ENCODE measurements at places on chromosomes 4 and X.

DNA sequence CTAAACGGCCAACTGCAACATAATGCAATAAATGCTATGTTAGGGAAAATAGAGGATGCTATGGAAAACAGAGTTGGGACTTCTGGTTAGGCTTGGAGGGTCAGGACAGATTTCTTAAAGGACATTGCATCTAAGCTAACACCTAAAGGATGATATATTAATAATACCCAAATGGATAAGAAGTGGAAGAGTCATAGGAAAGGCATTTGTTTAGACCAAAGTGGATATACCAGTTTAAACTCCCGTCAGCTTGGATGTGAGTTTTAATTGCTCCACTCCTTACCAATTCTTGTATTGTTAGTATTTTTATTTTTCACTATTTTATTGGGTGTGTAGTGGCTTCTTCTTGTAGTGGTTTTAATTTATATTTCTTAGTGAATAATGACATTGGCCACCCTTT, 93.9 kb downstream of the PTPN13 start:
- DNase-seq = no peak

DNA sequence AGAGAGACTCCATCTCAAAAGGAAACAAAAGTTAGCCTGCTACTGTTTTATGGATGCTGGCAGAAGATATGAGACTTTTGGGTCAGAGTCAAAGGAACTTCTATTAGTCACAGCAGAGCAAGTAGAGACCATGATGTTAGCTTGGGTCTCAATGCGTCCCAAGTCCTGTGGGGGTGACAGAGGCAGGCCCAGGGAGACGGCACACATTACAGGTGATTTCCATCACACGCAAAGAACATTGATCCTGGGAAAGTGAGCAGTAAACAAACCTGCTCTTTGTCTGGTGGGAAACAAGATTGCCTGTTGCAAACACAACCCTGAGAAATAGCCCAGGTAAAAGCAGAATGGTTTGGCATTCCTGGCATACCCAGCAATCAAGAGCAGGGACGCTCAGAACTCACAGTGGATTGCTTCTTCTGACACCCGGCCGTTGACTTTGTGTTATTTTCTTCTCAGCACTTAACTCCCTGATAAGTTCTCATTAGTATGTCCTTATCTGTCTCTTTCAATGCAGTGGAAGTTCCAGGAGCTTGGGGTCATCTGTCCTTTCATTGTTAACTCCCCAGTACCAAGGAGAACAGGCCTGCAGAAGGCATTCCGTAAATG, 51.2 kb upstream of the LGI2 start:
- DNase-seq = no peak

DNA sequence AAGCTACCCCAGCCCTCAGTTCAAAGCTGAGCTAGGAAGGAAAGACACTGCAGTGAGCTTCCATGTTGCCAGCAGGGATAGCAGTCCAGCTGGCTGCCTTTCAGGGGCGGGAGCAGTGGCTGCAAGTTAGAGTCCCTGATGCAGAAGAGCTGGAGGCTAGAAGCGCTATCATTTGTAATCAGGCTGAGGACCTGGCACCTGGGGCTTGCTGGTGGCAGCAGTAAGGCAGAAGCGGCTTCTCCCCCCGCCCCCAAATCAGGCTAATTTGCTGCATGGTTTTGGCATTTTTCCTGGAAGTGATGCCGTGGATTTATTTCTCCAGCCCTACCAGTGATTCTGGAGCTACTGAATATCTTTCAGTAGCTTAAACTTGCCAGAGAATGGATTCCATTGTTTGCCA, 203.3 kb downstream of the CLCN4 start:
- DNase-seq = no peak

DNA sequence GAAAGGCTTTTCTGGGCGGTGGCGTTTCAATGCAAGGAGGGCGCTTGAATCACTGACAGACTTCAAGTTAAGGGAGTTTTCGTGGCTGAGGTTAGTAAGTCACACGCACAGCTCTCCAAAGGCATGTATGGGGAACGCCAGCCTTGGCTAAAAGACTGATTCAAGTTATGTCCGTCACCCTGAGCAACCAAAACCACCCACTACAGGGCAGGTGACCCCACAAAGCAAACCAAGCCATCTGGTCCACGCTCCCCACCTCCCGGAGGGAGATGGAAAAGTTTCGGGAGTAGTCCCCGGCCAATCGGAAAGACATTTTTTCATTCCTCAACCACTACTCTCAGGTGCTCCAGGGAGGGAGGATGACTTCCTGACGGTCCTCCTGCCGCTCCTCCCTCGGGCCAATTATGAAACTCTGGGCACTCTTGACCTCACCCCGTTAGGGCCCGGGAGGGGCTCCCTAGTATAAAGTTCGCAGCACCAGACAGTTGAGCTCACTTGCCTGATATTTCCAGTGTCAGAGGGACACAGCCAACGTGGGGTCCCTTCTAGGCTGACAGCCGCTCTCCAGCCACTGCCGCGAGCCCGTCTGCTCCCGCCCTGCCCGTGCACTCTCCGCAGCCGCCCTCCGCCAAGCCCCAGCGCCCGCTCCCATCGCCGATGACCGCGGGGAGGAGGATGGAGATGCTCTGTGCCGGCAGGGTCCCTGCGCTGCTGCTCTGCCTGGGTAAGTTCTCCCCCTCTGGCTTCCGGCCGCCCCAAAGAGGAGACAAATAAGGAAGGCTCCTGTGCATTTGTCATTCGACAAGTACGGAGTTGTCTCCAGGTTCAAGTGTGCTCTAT, at the start of gene EREG:
Gene EREG (plus strand): TSS at position 494 of the 840 bp plus-strand sequence. CDS start 164 bp downstream, at position 658.
- DNase-seq = no peak

GRCh38 chr4:118265312-118266144, 87.3 kb downstream of the PRSS12 start:
- DNase-seq = no peak

- DNase-seq = no peak
Measured at GRCh38 chrX:38805432-38806389, 4.5 kb downstream of the MID1IP1 start.

GRCh38 chrX:110436523-110436922, 77.9 kb downstream of the RTL9 start:
- DNase-seq = no peak

- no peak for DNase-seq
Measured at GRCh38 chr4:143486314-143486713, 27.2 kb upstream of the SMARCA5 start.

DNA sequence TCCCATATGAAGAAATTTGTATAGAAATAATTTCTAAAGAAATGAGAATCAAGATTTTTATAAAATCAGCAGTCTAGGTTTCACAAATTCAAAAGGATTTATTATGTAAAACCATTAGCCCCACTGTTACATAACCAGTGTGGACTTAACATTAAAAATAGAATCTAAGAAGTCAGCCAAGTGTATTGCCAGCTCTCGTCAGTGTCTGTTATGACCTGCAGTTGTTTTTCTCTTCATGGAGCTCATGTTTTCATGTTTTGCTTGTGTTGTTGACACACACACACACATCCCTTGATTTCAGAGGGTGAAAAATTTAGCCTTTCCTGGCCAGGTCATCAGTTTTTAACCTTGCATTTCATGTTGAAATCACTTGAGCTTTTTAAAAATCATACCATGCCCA, 39.5 kb downstream of the USP38 start:
- no peak for DNase-seq

DNA sequence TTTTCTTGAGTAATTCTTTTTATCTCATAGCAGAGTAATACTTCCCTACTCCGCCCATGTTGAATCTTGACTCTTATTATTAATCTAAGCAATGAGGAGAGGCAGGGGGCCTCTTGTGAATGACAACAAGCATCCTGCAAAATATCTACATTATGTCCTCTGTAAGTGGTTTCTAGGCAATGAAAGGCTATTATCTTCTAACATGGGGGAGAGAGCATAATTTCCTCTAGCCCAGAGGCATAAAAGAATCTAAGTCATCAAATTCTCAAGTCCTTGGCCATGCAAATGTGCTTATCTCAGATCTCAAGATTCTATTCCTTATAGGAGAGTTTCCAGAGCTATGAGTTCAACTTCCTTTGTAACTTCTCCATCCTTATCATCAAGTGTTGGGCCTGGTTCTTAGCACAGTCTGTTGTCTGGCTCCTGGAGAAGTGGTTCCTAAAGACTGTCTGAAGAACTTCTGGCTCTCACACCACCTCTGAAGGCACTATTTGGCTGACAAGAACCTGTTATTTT, 423.1 kb upstream of the INTU start:
- peak; percentile 99 for DNase-seq

DNA sequence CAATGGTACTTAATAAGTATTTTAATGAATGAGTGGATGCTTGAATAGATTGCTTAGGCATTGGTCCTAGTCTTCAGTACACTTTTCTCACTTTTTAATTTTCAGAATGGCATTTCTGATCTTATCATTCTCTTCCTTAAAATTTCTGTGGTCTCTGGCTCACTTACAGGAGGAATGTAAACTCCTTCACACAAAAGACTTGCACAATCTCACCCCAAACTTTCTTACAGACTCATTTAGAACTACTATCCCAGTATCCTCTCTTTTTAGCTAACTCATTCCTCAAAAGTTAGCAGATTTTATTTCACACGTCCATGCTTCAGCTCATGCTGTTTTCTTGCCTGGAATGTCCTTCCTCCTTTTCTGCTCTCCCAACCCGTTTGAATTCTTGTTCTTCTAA, 350.1 kb downstream of the GRXCR1 start:
- no peak for DNase-seq

DNA sequence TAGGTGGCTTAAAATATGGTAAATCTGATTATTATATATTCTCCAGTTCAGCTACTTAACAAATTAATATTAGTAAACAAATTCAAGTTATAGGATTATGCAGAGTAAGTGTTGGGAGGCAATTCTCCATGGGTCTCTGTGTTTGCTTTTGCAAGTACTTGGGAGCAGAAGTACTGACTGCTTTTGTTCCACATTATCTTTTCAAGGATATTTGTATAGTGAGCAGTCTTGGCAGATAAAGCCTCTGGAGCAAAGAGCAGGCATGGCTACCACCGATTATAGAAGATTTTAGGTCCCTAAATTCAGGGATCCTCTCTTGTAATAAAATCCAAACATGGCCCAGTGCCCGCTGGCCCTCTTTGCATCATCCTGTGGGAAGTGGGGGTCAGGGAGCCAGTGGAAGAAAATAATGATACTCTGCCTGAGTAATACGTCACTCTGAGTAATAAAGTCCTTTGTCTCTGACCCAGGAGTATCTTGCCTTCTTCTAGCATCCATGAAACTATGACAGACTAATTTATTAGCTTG, 23.2 kb downstream of the NDNF start:
- DNase-seq = no peak

- no peak for DNase-seq
Measured at GRCh38 chr4:3685081-3685645, 81.0 kb upstream of the ADRA2C start.

DNA sequence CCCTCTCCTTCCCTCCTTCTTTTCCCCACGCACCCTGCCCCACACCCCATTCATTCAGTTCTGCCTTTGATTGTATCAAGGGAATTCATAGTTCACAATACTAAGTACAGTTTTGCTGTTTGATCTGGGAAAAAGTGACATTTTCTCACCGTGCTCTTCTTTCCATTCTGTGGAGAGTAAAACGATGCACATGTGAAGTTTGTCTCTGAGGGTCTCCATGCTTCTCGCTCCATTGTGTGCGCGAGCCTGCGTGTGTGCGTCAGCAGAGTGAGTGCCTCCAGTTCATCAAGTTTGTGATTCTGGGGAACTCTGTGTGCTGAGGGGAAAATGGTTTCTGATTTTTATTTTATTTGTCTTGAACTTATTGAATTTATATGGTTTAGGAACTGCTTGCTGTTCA, 1.9 kb downstream of the STK26 start:
- DNase-seq = no peak

- DNase-seq = no peak
Measured at GRCh38 chr4:111475001-111475400, 670.3 kb upstream of the FAM241A start.

DNA sequence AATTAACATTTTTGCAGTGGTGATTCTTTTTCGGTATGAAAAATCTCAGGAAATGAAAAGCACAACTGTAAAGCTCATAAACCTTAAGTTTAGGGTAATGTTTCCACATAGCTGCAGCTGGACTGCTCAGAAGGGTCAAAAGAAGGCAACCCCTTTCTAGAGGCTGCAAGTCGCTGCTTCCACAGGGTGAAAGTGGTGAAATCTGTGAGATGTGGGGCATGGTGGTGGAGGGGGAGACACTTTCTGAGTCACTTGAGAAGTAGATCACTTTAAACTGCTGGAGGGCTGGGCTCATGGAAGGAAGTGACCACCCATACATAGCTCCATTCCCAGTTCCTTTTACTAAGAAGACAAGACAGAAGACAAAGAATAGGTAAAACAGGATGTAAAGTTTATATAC, 8.7 kb downstream of the SFRP2 start:
- DNase-seq = no peak

- DNase-seq = peak; percentile 34
Measured at GRCh38 chr4:107666134-107666533, 53.9 kb downstream of the PAPSS1 start.

DNA sequence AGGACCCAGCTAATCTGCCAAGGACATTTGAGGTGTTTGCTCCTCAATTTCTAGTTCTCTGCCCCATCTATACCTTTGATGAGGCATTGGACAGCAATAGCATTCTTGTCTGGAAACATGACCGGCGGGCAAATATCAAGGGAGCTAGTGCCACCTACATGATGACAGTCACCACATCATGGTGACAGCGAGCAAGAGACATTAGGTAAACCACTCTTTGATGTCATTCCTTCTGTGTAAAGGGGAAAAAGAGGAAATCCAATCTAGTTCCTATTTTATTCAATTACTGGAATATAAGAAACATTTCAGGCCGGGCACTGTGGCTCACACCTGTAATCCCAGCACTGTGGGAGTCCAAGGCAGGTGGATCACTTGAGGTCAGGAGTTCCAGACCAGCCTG, 20.7 kb upstream of the IL13RA1 start:
- DNase-seq = no peak

- DNase-seq = no peak
Measured at GRCh38 chr4:118235566-118236120, 117.2 kb downstream of the PRSS12 start.

GRCh38 chr4:112214390-112215264, 17.0 kb upstream of the AP1AR start:
- DNase-seq = no peak

DNA sequence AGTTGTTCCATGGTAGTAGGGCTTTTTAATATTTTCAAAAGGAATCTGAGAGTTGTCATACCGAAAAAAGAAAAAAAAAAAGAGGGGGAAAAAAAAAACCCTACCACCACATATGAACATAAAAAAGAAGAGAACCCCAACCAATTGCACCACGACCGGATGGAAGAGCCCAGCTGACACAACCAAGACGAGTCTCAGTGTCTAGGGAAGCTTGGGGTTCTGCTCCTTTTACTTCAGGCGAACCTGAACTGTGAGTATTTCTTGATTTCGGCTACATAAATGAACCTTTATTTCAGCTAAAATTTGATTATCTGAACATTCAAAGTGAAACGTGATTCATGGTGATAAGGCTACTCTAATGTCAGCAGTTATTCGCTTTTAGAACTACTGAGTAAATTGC, at the start of gene GPR34:
Gene GPR34 (plus strand): TSS at position 139 of the 400 bp plus-strand sequence. CDS start 6,661 bp downstream, outside the sequence.
- DNase-seq = no peak
